ENCODE measurements at places on chromosomes 2 and 18. TPM values are rescaled to one million over a fixed set of nuclear protein-coding genes. Genes with fewer than 3 reads are reported as not detected.

- no peak for DNase-seq
These were observed 63.8 kb upstream of the DARS1 start for GRCh38 chr2:136049011-136049742.

Gene FOXD4L1
- total RNA-seq, result not detected

GRCh38 chr2:188977317-188977716 lies 3.1 kb downstream of the COL3A1 start:
- no peak for DNase-seq

DNA sequence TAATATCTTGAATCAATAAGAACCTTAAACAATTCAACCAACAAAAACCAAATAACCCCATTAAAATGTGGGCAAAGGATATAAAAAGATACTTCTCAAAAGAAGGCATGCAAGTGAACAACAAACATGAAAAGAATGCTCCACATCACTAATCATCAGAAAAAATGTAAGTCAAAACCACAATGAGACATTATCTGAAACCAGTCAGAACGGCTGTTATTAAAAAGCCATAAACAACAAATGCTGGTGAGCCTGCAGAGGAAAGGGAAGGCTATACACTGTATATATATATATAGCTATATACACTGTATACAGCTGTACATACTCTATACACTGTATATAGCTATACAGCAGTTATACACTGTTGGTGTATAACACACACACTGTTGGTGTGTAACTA lies 47.8 kb upstream of the GALNT13 start:
- no peak for DNase-seq

DNA sequence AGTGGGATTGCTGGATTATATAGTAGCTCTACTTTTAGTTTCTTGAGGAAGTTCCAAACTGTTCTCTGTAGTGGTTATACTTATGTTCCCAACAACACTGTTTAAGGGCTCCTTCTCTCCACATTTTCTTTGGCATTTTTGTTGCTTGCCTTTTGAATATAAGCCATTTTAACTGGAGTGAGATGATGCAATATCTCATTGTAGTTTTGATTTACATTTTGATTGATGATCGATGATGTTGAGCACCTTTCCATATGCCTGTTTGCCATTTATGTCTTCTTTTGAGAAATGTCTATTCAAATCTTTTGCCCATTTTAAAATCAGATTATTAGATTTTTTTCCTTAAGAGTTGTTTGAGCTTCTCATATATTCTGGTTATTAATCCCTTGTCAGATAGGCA lies 243.3 kb downstream of the PTGR3 start:
- DNase-seq, result no peak

Gene GAREM1
- 1.1 TPM for total RNA-seq

- no peak for DNase-seq
These were observed 509.5 kb downstream of the PARD3B start for GRCh38 chr2:205054789-205055188.

DNA sequence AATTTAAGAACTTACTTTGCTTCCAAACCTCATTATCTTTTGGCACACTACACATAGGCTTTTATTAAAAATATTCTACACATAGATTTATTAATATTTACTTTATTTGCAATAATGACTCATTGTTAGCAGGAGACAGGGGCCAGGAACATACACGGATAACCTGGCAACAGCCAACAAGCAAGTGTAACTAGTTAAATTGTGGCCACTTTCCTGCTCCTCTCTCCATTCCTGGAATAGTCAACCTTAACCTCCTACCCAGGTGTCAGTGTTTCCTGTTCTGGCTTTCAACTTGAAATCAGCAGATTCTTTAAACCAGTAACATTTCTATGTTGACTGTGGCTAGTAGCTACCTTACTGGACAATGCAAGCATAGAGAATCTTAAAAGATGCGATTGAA lies 26.5 kb downstream of the ACVR1 start:
- DNase-seq, result no peak

- DNase-seq, result peak; percentile 70
These were observed 522 bp upstream of the ZNF407 start for GRCh38 chr18:74597034-74597661.

DNA sequence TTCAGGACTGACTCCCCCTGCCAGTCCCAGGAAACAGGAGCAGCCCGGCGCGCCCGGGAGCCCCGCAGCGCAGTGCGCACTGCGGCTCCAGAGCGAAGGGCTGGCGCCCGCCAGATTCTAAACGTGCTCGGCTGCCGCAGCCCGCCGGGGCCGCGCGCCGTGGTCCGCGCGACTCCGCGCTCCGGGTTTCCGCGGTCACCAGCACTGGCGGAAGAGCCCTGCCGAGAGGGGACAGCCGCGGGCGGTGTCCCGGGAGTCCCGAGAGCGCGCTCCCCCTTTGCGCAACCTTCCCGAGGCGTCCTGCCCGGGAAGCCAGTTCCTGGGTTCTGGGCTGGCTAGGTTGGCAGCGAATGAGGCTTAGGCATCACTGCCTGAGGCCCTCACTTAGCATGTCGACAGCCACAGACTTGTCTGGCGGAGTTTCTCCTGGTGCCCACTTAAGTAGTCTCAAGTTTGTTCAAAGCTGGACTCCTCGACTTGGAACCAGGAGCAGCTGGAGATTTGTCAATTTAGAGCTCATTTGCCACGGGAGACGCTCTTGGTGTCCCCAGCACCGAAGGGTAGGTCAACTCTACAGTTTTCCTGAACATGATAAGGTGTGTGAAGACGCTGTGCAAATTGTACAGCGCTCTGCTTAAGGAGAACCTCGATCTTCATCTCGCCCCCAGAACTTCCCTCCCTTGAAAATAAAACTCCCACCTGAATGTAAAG lies 1.5 kb upstream of the VSNL1 start:
- peak; percentile 77 for DNase-seq

GRCh38 chr18:42828881-42829280 lies 286.6 kb downstream of the RIT2 start:
- no peak for DNase-seq

GRCh38 chr2:231545105-231545902 lies 15.1 kb upstream of the NMUR1 start:
- DNase-seq, result no peak

DNA sequence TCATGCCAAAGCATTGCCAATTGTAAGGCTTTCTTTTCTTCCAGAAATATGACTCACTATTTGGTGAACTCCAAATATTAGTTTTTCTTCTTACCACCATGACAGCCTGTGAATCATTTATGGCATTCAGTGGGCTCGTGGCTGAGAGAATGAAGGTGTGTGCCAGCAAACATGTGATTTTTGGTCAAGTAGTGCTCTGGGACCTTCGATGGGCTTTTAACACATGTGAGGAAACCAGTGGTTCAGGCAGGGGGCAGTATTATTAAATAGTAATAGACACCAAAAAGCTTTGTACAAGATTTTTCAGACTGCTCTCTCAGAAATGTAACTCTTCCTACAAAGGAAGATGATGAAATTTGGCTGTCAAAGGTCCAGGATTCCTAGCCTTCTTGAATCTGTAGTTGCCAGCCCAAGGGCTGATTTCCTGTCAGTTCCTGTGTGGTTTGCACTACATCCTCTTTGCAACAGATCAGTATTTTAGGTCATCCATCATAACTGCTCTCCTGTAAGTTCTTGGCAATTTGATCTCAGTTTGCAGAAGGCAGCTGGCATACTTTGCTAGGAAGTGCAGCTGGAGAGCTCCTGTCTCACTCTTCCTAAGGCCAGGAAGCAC lies 64.3 kb downstream of the BABAM2 start:
- DNase-seq, result peak; percentile 89

Gene EGR4
- total RNA-seq, result not detected

DNA sequence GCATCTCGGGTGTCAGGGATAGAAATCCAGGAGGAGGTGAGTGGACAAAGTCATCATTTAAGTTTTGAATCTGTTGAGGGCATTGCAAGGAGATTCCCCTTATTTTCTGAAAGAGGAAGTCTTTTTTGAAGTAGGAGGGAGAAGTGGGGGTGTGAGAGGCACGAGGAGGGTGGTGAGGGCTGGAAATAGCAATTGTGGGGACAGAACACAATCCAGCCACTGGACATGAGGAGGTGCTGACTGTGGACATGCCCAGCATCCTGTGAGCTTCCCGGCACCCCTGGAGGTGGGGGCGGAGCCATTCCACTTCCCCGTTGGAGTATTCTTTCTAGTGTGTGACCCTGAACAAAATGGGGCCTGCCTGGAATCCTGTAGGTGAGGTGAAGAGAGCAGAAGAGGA lies 310.7 kb upstream of the EPAS1 start:
- DNase-seq, result no peak

- DNase-seq, result no peak
These were observed 201.1 kb downstream of the TNS1 start for GRCh38 chr2:217801711-217802110.

GRCh38 chr2:195490319-195490718 lies 166.7 kb upstream of the SLC39A10 start:
- no peak for DNase-seq

- DNase-seq, result no peak
These were observed 17.7 kb upstream of the SEMA4C start for GRCh38 chr2:96887493-96888012.

DNA sequence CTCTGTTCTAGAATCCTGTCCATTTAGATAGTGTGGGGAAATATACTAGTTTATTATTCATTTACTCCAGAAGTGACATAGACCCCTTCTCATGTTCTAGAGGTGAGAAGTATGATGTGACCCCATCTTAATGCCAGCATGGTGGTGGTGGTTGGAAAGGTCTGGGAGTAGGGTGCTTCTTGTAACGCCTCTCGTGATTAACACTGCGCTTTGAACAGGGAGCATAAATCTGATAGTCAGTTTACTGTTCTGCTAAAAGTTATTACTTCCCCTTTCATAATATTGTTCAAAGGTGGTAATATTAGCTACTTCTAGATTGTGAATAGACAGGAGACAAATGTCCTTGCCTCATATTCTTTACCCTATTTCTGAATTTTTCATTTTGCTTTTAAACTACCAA lies 35.6 kb downstream of the EHBP1 start:
- no peak for DNase-seq

GRCh38 chr2:235756491-235756890 lies 262.6 kb downstream of the AGAP1 start:
- DNase-seq, result no peak

Gene ALPI
- not detected for total RNA-seq

DNA sequence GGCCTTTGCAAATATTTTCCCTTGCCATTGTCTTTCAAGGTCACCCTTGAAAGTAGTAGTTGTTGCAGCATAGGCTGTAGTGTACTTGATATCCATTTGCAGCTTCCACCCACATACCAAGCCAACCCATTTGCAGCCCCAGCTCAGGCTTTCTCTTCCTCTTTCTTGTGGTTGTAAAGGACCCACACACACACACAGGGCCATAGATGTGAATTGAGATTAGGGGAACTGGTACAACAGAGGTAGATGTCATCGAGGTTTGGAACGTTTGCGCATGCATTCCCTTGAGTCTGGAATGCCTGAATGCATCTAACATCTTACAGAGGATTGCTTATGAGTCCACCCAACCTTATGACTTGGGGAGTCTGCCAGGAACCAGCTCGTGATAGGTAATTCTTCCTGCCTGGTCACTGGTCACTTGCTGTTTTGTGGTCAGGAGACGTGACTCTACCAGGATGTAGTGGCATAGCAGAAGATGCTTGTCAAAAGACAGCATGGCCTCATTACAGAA lies 91.9 kb downstream of the MRPS9 start:
- no peak for DNase-seq

GRCh38 chr2:937530-937929 lies 13.1 kb upstream of the SNTG2 start:
- DNase-seq, result no peak

DNA sequence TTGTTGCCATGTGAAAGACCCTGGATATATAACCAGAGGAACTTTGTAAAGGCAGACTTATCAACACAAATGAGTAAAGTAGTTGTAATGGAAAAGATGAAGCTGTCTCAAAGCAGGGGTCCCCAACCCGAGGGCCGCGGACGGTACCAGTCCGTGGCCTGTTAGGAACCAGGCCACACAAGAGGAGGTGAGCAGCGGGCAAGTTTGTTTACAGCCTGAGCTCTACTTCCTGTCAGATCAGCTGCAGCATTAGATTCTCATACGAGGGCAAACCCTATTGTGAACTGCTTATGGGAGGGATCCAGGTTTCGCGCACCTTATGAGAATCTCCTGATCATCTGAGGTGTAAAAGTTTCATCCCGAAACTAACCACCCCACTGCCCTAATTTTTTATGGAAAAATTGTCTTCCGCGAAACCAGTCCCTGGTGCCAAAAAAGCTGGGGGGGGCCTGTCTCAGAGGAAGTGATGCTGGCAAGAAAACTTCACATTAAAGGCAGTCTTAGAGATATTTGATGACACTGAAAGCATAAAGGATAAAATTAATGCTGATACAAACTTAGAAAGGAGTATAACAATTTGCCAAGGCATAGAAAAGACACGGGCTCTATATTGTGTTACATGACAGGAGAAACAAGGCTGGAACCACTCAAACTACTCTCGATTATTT lies 57.5 kb upstream of the MSTN start:
- DNase-seq, result no peak

DNA sequence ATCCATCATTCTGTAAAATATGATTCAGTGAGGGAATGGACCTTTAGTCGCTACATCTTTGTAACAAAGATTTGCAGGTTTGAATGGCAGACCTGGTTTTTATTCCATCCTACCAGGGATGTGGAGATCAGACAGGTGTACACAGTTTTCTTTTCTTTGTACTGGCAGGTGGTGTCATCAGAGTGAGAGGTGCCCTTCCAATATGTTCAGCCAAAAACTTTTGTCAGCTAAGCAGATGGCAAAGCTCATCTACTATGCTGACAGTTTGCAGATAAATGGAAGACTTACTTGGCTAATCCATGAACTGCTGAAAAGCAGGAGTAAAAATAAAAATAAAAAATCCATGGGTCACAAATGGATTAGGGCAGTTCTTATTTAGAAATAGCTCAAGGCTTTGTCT lies 185.5 kb upstream of the DOK6 start:
- no peak for DNase-seq

- DNase-seq, result peak; percentile 42
These were observed 891 bp downstream of the CAB39 start for GRCh38 chr2:230713331-230714135.

Gene ELAC1
- total RNA-seq, result 7.9 TPM

GRCh38 chr2:20781656-20782265 lies 41.1 kb downstream of the LDAH start:
- DNase-seq, result no peak

Gene HTR2B
- not detected for total RNA-seq

DNA sequence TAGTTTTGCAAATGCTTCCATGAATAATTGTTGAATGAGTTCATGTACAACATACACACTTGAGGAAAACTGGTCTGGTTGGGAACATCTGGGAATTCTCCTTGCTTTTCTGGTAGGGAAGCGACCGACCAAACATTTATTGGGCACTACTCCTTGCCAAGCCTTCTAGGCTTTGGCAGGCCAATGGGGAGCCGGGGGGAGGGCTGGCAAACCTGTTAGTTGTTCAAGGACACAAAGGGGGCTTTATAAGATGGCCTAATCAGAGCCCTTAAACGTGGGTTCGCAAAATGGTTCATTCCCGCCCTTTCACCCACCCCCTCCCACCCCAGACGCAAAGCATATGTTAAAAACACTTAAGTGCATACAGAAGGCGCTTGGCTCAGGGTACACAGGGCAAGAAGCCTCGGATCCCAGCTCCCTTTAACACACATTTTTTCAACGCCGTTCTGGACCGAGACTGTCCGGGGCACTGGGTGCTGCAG lies 844 bp upstream of the VSNL1 start:
- DNase-seq, result no peak

- DNase-seq, result no peak
These were observed 82.0 kb downstream of the PMS1 start for GRCh38 chr2:189866296-189866695.

GRCh38 chr2:1940679-1941078 lies 196.4 kb upstream of the PXDN start:
- peak; percentile 12 for DNase-seq

Gene EMILIN1
- 91.6 TPM for total RNA-seq

GRCh38 chr18:3286159-3286558 lies 24.2 kb downstream of the MYL12B start:
- no peak for DNase-seq

Gene CHRNG
- not detected for total RNA-seq
